KBM-7 (cell line): ENCODE measurements at places on chromosomes 1 and 21.

GRCh38 chr1:29591601-29592260 is 355.4 kb downstream of the PTPRU start:
- no peak for DNase-seq

- no peak for DNase-seq
Measured at GRCh38 chr1:179017383-179018326, 8.0 kb upstream of the FAM20B start.

- DNase-seq: no peak
Measured at GRCh38 chr1:156284112-156284511, at the start of gene TMEM79. TMEM79 (plus strand) TSS chr1:156284325; CDS start chr1:156285227, 902 bp downstream.

GRCh38 chr1:161074676-161075368 is 5.1 kb upstream of the ARHGAP30 start:
- no peak for DNase-seq

DNA sequence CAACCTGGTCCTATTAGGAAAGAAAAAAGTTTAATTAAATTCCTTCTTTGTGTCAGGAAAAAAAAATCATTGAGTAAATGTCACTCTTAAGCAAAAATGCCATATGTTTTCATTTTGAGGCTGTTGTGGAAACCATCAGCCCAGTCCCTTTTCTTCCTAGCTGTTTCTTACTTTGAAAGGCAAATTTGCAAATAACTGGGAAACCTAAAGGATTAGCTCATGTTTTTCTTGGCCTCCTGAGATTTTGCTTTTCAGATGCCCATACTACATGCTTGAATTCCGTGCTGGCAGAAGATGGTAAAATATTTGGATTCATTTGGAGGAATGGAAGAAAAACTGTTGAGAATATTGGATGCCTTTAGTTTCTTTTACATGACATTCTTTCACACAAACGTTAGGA is 182.1 kb upstream of the ADAMTS5 start:
- DNase-seq: no peak

DNA sequence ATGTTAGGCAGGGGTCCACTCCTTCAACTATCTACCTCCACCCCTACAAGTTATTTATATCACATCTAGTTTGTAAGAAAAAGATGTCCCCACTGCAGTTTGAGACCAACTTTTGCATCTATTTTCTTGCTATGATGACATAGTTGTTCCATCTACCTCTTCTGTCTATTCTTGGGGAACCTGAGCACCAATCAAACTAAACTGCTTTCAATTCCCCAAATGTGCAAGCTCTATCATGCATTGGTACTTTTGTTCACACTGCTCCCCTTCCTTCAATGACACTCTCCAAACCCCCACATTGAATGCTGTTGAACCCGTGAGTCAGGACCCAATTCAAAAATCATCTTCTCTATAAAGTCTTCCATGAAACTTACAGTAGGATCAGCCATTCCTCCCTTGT is 16.0 kb upstream of the FRRS1 start:
- DNase-seq: no peak

DNA sequence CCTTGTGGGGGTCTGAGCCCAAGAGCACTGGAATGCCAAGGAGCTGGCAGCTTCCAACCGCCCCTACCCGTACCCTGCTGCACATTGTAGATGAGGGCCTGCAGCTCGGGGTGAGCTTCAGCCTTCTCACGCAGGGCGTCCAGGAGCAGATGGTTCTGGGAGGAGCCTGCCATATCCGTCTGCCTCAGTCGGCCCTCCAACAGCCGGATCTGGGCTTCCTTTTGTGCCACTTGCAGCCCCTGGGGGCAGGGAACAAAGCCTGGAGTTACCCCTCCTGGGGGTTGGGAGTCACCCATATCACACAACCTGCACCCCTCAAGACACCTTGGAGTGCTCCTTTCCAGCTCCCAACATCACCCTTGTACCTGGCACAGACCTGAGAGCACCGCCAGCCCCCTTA is 34.8 kb downstream of the KIF21B start:
- no peak for DNase-seq

GRCh38 chr1:35287807-35288640 is 19.5 kb downstream of the ZMYM4 start:
- DNase-seq: no peak

DNA sequence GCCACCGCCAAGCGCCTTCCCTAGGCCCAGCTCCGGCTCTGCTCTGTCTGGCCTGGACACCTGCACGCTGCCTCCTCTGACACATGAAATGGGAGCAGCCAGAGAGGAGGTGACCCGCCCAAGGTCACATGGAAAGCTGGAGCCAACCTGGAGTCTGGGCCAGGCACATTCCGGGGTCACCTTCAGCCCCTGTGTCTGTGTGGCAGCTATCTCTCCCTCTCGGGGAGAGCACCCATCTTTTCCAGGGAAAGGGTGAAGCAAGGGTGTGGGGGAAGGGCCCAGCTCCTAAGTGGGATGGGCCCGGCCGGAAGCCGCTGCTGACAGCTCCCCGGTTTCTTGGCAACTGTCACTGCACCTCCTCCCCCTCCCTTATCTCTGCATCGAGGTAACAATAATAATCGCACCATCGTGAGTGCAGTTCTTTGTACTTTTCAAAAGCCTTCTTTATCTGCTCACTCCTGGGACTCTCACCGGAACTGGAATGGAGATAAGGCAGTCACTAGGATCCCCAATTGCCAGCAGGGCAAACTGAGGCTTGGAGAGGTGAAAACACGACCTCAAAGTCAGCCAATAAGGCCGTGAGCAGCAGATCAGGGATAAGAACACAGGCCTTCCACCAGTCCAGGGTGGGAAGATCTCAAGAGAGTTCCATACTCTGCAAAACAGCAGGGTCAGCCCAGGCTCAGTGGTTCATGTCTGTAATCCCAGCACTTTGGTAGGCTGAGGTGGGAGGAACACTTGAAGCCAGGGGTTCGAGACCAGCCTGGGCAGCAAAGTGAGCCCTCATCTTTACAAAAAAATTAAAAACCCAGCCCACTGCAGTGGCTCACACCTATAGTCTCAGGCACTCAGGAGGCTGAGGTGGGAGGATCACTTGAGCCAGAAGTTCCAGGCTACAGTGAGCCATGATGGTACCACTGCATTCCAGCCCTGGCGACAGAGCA is 36.9 kb downstream of the RAP1GAP start:
- peak; percentile 47 for DNase-seq

DNA sequence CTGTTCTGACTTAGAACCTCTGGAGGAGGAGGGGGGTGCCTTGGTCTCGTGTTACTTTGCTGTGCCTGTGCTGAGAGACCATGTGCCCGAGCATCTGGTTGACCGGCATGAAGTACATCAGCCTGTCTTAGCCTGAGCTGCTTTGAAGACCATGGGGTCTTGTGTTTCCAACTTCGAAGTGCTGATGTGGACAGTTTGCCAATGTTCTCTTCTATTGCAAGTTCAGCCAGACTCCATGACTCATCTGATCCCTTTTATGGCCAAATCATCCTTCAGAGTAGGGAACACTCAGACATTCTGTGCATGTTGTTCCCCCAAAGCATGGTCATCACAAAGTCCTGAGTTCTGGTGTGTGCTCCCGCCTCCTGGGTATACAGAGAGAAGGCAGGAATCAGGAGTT is 6.0 kb upstream of the PLA2G2C start:
- no peak for DNase-seq

DNA sequence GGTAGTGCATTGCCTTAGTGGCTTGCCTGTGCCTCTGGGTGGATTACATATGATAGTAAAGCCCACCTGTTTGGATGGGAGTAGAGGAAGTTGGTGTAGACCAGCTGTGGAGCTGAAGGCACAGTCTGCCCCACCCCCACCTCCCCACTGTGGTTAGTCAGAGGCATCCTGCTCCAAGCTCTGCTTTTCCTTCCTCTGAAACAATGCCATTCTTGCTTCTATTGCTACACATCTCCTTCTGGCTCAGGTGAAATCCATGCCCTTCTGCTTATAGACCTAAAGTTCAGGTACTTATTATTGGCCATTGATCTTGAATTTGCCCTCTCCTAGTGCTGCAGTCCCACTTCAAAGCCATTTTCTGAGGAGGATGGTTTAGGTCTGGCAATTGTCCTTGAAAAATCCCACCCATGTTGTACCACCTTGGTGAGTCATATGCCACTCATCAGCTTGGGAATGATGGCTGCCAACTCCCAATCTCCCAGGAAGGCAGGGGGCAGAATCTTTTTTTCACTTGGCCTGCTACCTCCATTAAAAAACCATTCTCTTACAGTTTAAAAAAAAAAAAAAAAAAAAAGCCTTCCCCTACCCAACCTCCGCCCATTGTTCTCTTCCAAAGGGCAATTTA is 6.7 kb upstream of the TXLNA start:
- peak; percentile 54 for DNase-seq

GRCh38 chr1:216237927-216238542 is 185.2 kb downstream of the USH2A start:
- no peak for DNase-seq

- peak; percentile 4 for DNase-seq
Measured at GRCh38 chr1:170377896-170378634, 153.9 kb upstream of the GORAB start.

GRCh38 chr1:85025940-85026339 is 22.4 kb downstream of the MCOLN3 start:
- DNase-seq: no peak

DNA sequence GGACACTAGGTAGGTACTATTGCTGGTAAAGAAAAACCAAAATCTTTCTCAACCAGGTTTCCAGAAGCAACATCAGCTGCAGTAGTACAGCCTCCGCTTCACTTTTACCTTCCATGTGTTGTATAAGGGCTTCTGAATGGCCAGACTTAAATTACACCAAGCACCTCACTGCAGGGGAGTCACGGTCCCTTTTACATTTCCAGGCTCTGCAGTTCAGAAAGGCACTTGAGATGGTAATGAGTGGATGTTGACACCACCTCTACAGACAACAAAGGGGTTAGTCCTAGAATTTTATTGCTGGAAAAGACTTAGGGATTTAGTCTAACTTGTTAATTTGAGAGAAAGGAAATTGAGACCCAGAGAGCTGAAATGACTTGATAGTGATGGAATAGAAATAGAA is 12.0 kb upstream of the DUSP12 start:
- no peak for DNase-seq

- no peak for DNase-seq
Measured at GRCh38 chr1:187646536-187647107, 817.9 kb downstream of the PLA2G4A start.

GRCh38 chr1:204478172-204478899 is 16.3 kb downstream of the PIK3C2B start:
- DNase-seq: no peak

- no peak for DNase-seq
Measured at GRCh38 chr1:109627692-109628399, 8.2 kb downstream of the AMPD2 start.

GRCh38 chr21:33541105-33541711 is 709 bp downstream of the GART start:
- peak; percentile 59 for DNase-seq

DNA sequence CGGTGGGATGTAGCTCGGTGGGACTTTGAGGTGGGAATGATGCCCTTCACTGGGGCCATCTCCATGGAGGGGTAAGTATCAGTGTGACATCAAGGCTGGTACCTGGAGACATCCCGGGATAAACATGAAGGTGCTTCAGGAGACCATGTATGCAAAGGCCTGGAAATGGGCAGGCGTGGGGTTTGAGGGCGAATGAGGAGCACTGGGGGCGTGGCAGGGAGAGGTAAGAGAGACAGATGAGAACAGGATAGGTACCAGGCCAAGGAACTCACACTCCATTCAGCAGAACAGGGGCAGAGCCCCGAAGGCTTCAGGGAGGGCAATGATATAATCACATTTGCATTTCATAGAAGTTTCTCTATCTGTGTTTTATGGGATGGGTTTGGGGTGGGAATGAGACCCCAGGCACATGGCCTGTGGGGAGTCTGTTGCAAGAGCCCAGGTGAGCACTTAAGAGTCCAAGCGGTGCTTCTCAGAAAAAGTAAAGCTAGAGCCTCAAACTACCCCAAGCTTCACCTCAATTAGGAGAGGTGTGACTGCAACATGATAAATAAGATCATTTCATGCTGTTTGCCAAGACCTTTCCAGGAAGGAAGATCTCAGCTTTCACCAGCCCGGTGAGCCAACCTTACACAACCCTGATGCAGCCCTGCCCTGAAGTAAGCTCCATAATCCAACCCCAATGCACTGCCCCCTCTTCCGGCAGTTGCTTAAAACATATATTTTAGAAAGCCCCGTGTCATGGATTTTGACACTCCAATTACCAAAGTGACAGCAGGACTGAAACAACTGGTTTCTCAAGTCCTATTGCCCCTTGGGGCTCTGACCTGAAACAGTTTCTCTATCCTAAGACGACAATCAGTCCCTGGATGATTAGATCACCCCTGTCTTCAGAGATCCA is 7.4 kb downstream of the S100A9 start:
- no peak for DNase-seq

- DNase-seq: no peak
Measured at GRCh38 chr1:247386687-247387086, 29.3 kb upstream of the NLRP3 start.

GRCh38 chr1:210882414-210883221 is 251.3 kb downstream of the KCNH1 start:
- DNase-seq: no peak

- DNase-seq: peak; percentile 82
Measured at GRCh38 chr21:17784180-17784598, 35.0 kb downstream of the C21orf91 start.
